ENCODE measurements at places on chromosomes 16 and 17.

DNA sequence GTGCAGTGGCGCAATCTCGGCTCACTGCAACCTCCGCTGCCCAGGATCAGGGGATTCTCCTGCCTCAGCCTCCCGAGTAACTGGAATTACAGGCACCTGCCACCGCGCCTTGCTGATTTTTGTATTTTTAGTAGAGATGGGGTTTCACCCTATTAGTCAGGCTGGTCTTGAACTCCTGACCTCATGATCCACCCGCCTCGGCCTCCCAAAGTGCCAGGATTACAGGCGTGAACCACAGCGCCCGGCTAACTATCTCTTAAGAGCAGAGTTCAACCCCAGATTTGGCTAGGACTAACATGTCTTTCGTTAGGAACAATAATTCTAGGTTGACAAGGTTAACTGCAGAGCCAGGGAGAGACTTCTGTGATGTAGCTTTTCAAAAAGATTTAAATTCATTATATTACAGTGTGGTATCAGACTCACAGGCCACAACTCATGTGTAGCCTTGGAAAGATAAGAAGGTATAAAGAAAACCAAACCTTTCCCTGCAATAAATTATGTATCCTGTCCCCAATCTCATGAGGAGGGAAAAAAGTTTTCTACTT, 4.3 kb downstream of the CHTF8 start:
- DNase-seq, result no peak

- no peak for DNase-seq
Measured at GRCh38 chr16:67804853-67805542, 1.4 kb downstream of the RANBP10 start.

GRCh38 chr16:50509521-50510341, 38.5 kb upstream of the NKD1 start:
- peak; percentile 40 for DNase-seq

DNA sequence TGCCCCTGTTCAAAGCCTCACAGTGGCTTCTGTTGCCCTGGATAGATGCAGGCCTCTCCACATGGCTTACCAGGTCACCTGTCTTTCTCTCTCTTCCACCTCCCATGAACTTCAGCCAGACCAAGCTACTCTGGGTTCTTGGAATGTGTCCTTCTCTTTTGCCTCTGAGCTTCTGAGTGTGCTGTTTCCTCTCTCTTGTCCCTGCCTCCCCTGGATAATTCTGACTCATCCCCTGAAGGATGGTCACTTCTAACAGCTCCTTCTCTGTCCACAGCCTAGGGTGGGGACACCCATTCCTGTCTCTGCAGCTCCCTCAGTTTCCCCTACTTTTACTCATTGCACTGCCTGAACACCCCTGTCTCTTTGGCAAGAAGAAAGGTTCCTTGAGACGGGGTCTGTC, 2.9 kb downstream of the GUCY2D start:
- peak; percentile 55 for DNase-seq

- peak; percentile 21 for DNase-seq
Measured at GRCh38 chr17:67312265-67312664, 54.1 kb downstream of the PSMD12 start.

- DNase-seq, result no peak
Measured at GRCh38 chr16:19396555-19397011, 21.1 kb upstream of the TMC5 start.

GRCh38 chr17:29766796-29767327, 144.2 kb upstream of the CORO6 start:
- no peak for DNase-seq

Measured in HT1080 (cell line).